ENCODE measurements at places on chromosomes 3 and 15.

GRCh38 chr3:167203062-167203461, 177.0 kb downstream of the ZBBX start:
- no peak for DNase-seq

GRCh38 chr3:80232760-80233159, 465.0 kb upstream of the ROBO1 start:
- DNase-seq = no peak

DNA sequence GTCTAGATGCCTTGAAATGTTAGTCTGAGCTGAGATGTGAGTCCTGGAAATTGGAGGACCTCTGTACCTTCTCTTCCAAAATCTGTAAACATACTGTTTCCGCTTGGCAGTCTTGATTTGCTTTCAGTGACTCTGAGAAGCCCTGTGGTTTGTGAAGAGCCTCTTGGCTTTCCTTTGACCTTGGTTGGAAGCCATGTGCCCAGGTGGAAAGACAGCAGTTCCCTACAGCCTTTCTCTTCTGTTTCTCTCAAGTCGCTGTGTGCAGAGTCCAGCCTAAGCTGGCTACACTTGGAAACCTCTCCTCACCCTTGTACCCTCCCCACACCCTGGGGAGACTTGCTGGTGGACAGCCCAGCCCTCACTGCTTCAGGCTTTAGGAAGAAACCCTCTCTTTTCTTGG, 129.8 kb upstream of the CTDSPL start:
- no peak for DNase-seq

- DNase-seq = no peak
Measured at GRCh38 chr3:115502128-115502527, 121.2 kb upstream of the GAP43 start.

GRCh38 chr15:65981837-65982626, 112.7 kb downstream of the RAB11A start:
- DNase-seq = peak; percentile 25
